ENCODE measurements at places on chromosomes 6 and 20.

- DNase-seq, result peak; percentile 18
Measured at GRCh38 chr6:149864578-149865535, 698 bp upstream of the LRP11 start.

- no peak for DNase-seq
Measured at GRCh38 chr20:7601431-7601830, 338.8 kb downstream of the HAO1 start.

- DNase-seq, result no peak
Measured at GRCh38 chr6:90204327-90205056, 92.2 kb downstream of the BACH2 start.

DNA sequence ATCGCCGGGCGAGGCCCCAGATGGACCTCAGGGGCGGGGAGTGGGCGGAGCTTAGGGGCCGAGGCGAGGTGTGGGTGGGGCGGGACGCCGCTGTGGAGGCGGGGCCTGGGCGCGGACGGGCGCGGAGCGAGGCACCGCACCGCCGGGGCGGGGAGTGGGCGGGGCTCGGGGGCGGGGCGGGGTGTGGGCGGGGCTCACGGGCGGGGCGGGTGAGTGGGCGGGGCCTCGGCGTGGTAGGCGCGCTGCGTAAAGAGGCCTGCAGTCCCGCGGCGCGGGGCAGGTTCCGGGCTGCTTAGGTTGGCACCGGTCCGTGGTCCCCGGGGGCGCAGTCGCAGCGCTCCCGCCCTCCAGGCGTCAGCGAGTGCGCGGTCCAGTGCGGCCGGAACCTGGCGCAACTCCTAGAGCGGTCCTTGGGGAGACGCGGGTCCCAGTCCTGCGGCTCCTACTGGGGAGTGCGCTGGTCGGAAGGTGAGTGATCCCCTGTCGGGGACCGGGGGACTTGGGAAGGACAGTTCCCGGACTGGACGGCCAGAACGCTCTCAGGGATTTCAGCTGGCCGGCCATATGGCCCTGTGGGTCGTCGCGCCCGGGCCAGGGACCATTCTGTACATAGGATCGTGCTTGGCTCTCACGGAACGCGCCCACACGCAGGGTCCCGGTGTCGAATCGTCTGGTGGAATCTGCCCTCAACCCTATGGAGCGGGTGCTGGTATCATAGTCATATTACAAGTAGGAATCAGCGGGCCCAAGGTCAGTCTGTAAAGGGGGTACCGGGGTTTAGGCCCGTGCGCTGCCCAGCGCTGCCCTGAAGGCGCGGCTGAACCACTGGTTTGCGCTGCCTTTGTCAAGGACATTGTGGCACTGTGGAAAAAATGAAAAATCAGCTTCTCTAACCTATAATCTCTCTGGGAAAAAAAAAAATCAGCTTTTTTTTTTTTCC, at the start of gene NQO2:
TSS of gene NQO2 (plus strand) at position 277 of the 940 bp plus-strand sequence. CDS start 6,659 bp downstream, outside the sequence.
- peak; percentile 86 for DNase-seq

DNA sequence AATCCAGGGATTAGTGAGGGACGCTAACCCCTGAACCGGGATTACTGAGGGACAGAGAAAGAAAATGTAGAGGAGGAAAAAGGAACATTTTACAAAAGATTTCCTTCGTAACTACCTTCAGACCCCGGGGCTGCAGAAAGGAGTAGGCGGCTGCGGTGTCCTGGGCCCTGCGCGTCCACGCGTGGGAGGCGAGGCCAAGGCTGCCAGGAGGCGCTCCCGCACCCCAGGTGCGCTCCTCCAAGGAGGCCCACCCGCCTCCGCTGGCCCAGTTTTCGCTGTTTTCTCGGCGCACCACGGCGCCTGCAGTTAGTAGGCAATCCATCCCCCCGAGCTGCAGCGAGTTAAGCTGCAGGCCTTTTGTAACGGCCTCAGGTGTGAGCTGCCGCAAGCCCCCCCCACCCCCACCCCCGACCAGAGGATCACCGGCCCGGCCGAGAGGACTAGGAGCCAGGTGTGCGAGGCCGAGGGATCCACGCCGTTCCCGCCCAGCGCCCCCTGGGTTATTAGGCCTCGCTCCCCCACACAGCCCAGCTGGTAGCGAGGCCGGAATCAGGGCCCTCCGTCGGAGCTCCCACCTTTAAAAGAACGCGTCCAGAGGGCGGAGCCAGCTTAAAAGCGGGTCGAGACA, 380.3 kb upstream of the ARID1B start:
- no peak for DNase-seq

- no peak for DNase-seq
Measured at GRCh38 chr20:31602779-31603441, 2.2 kb upstream of the ID1 start.

GRCh38 chr6:78954740-78955139, 87.4 kb downstream of the IRAK1BP1 start:
- DNase-seq, result no peak

- no peak for DNase-seq
Measured at GRCh38 chr6:10522929-10523573, 1.9 kb downstream of the GCNT2 start.

GRCh38 chr6:34484899-34485298, 19.0 kb downstream of the PACSIN1 start:
- DNase-seq, result no peak

DNA sequence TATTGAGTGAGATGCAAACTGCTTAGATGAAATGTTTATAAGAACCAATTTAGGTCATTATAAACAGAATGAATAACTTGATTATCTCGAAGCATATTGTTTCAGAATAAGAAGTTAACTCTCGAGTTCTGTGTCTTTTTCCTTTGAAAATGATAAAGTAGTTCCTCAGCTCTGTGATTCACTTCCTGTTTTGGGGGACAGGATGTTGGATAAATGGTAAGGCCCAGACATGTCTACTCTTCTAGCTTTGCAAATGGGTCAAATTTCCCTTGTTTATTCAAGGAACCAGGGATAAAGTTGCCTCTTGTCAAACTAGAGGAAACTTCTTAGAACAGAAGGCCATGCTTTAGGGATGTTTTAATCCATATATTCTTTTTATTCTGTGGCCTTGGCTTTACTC, 246.9 kb downstream of the SOX4 start:
- no peak for DNase-seq

DNA sequence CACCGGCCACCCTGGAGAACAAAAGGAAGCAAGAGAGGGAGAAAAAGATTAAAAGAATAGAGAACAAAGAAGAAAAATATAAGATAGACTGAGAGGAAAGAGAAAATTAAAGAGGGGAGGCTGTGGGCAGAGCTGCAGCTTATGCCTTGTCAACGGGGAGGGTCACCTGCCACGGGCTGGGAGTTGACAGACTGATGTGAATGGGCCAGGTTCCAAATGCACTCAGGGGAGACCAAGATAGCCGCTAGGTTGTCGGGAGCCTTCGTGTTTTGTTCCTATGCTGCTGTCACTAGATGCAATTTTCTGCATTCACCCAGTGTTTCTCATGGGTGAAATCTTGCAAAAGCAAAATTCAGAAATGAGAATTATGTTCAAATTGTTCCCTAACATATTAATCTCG, 119.6 kb upstream of the MTHFD1L start:
- no peak for DNase-seq

DNA sequence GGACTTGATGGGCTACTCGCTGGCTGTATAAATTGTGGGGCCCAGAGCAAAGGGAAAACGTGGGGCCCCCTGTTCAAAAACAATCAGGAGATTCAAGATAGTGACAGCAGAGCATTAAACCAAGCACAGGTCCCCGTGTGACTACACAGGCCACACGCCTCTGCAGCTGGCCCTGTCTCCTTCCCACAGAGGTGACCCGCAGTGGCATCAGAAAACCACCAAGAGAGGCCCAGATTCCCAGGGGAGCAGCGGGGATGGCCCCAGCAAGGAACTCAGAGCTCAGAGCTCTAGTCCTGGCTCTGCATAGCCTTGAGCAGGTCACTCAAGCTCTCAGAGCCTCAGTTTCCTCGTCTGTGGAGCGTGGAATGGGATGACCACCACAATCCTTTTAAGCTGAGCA, 57.6 kb downstream of the CPNE5 start:
- DNase-seq, result no peak

- no peak for DNase-seq
Measured at GRCh38 chr6:119463081-119463626, 113.6 kb upstream of the MAN1A1 start.

- no peak for DNase-seq
Measured at GRCh38 chr6:167208819-167209576, 51.2 kb upstream of the GPR31 start.

DNA sequence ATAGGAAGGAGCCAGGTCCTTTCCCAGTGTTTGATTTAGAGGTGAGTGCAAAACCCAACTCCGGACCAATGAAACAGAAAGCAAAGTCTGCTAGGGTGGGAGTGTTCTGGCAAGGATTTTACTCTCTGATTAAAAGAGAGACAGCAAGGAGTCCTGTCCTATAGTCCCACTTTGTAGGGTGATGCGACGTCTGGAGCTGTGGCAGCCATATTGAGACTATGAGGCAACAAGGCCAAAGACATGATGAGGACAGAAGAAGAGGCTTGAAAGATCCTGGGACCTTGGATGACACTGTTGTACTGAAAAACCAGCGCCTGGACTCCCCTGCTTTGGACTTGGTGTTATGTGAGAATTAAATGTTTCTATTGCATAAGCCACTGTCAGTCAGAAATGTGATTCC, 8.1 kb downstream of the SULF2 start:
- DNase-seq, result no peak

- no peak for DNase-seq
Measured at GRCh38 chr6:30317913-30318589, 8.7 kb upstream of the TRIM39 start.

DNA sequence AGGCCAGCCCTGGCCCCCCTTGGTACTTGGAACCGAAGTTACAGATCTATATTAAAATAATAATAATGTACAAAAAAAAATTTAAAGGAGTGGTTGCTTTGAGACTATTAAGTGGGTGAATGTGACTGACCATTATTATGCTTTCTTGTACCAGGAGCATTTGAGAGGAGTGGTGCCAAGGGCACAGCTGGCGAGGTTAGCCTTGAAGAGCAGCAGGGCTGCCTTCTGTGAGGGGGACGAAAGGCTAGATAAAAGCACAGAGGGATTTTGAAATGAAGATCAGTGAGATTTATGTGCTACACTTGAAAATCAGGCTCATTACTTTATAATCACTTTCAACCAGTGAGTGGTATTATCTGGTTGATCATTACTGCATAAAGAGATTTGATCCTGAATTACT, 48.6 kb downstream of the FIG4 start:
- no peak for DNase-seq

GRCh38 chr6:140380427-140381218, 1006.2 kb upstream of the CITED2 start:
- DNase-seq, result peak; percentile 27

DNA sequence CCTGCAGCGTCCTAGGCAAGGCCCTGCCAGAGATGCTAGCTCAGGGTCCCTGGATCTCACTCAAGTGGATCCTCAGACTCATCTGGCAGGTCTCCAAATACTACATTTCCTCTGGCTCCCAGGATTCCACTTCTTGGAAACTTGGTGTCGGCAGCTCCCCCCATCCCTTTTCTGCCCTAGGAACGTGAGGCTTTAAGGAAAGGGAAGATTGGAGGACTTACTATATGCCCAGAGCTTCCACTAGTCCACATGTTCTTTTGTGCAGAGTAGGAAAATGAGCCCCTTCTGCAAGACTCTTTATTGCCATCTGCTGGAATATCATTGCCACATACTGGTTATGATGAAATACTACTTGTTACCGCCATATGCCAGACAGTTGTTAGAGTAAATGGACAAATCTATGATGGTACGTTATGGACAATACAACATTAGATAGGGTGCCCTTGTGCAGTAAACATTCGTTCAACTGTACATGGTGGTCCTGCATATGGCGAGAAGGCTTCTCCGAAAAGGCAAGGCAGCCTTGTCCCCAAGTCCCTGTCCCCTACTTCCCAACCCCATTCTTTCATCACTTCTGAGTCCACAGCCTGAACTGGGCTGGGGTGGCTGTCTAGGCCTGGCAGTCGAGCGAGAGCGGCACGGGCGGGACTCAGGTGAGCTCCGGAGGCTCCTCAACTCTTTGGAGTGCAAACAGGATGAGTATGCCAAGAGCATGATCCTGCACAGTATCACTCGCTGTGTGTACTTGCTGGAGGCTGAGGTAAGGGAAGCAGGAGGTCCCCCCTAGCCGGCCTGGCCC, 780 bp downstream of the ARMC12 start:
- peak; percentile 87 for DNase-seq

DNA sequence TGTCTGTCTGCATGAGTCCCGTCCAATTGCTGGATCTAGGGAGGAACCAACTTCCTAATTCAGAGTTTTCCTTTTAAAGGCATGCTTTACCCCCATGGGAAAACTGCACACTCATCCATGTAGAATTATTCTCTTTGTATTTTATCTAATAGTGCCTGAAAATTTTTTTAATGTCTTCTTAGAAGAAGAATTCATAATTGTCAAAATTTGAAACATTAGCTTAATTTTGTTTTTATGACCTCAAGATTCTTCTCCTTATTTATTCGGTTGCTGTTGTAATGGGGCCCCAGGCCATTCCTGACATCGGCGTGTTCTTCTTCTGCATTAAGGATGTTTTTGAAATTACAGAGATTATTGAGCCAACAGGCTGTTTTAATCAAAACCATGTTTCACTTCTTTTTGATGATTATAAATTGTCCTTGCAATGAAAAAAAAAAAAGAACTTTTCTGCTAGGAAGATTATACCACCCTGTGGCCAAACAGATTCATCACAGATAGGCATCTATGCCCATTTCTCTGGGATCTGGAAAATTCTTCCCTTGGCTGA, 100.3 kb downstream of the ZNF217 start:
- no peak for DNase-seq

DNA sequence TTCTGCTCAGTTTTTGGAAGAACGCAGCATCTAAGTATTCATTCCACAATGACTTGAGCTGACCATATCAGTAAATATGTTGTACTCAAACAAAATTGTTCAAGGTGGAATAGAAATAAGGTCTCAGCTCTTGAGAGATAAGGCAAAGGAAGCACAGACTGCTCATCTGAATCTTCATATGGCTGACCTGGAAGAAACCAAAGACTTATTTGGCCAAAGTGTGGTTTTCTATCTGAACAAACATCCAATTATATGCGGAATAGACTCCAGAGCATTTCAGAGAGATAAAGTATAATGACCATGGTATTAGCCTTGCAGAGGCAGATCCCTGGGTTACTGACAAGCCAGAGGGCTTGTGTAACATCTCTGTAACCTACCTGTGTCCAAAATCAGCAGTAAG, 308.7 kb downstream of the CD83 start:
- no peak for DNase-seq

DNA sequence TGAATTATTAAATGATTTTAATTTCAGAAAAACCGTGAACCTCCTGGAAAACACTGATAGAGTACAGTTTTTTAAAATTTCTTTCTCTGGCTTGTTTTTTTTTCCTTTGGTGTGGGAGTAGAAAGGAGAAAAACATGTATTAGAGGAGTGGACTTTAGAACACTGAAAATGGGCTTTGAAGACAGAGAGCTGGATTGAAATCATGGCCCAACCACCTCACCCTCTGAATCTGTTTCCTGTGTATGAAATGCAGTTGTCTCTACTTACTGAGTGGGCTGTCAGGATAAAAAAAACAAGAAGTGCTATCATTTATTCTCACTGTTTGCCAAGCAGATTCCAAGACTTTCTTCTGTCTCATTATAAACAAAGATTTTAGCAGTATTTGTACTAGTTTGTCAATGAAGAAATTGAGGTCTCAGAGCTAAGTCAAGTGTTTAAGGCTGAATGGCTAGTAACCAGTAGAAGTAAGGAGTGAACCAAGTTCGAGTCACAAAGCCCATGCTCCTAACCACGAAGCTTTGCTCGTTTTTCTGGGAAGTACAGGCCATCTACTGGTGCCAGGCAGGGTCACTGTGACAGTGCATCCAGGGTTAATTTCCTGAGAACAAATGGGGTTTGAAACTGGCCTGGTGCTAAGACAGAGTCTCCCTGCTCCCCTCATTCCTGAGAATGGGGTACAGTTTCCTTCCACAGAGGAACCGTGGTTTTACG, 256.4 kb downstream of the TMEM242 start:
- no peak for DNase-seq

GRCh38 chr6:152267967-152268845, 369.0 kb downstream of the SYNE1 start:
- no peak for DNase-seq
